NCI-H1092 (cell line): ENCODE measurements at places on chromosomes 3 and 15.
A peak's percentile ranks its signal among the peaks of the same experiment; 100 is the strongest.

DNA sequence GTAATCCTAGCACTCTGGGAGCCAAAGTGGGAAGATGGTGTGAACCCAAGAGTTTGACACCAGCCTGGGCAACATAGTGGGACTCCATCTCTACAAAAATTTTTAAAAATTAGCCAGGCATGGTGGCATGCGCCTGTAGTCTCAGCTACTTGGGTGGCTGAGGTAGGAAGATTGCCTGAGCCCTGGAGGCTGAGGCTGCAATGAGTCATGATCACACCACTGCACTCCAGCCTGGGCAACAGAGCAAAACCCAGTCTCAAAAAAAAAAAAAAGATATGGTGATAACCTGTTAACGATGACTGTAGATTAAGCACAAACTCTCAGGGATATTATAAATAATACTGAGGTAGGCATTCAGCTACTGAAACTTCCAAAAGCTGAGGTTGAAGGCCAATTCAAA lies 107.5 kb downstream of the SLC49A4 start:
- DNase-seq: no peak

DNA sequence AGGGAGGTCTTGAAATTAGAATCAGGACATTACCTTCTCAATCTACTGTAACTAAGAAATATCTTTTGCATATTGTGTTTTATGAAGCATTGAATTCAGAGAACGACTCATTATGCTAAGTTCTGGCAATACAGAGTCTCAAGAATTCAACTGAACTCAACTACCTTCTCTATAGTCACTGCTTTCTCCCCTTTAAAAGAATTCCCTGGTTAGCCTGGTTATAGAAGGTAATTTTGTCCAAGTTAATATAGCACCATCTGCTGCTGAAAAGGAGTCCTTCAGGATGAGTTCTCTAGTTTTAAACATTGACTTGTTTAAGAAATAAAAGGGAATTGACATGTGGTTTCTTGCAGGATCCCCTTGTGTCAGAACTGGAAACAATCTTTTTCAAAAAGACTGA lies 60.2 kb downstream of the IL16 start:
- peak; percentile 4 for DNase-seq

DNA sequence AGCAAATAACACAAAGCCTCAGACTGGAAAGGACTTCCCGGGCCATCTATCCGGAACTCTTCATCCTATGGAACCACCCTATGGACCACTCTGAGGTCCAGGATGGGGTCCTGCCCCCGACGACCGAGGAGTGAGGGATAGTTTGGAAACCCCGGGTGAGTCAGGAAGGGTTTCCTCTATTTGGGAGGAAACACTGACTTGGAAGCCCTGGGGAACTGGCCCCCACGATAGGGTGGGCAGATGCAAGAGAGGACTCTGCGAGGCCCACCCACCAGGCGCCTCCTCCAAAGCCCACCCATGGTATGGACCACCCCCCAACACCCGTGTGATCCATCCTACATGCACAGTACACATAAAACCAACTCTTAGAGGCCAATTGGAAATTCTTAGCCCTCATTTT lies 69.4 kb downstream of the CPN2 start:
- DNase-seq: no peak

DNA sequence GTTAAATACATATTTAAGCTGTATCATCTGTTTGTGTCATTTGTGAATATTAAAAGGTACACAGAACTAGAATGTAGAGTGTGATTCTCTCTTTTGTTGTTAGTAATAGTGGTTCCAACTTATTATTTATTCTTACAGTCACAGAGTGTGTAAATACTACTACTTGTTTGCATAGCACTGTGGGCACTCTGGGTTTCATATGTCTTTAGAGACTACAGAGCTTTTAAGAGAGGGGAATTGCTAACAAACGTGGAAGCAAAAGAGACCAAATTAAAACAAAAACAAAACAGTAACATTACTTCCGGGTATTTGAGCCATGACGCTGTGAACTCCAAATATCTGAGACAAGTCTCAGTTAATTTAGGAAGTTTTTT lies 828.0 kb upstream of the DPPA4 start:
- no peak for DNase-seq

- no peak for DNase-seq
These were observed 1.8 kb downstream of the WWTR1 start for GRCh38 chr3:149655826-149656574.

GRCh38 chr3:73437828-73438227 lies 186.9 kb downstream of the PDZRN3 start:
- no peak for DNase-seq

GRCh38 chr3:20999661-21000060 lies 751.3 kb downstream of the ZNF385D start:
- DNase-seq: no peak
